Pancreas (tissue), 10 donors: ENCODE measurements at places on chromosomes 6 and 20. TPM values are rescaled to one million over a fixed set of nuclear protein-coding genes. Genes with fewer than 3 reads are reported as not detected.

DNA sequence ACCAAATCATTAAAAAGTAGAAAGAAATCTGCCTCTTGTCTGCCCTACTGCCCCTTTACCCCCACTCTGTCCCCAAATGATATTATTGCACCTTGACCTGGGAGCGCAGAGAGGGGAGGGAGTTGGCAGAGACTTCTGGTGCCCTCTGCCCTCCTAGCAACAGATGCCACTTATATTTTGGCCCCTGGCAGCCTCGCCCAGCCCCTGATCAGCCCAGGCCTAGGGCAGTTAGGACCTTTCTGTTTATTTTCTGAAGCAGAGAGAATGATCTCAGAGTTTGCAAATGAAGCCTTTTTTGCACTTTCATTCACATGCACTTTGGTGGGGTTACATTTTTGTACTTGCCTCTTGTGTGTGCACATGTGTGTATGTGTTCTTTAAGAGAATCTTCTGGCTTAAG lies 8.4 kb upstream of the SGK2 start:
- H3K4me3 ChIP-seq: no peak overlapping the region
- no peaks in the 10 kb centered on the region for H3K4me1 ChIP-seq
- no peaks in the 10 kb centered on the region for H3K27me3 ChIP-seq
- no peak overlapping the region for H3K27ac ChIP-seq
- DNase-seq: no peak
- H3K36me3 ChIP-seq: no peaks in the 10 kb centered on the region

TCFL5 gene
- 4.0 TPM for total RNA-seq

- H3K4me1 ChIP-seq: no peaks in the 10 kb centered on the region
- no peaks in the 10 kb centered on the region for H3K36me3 ChIP-seq
- H3K4me3 ChIP-seq: no peak overlapping the region
- no peak for DNase-seq
- no peaks in the 10 kb centered on the region for H3K27me3 ChIP-seq
Observed at GRCh38 chr6:87832025-87832825, 130.2 kb upstream of the AKIRIN2 start.

SDC4 gene
- total RNA-seq: 50.9 TPM

DNA sequence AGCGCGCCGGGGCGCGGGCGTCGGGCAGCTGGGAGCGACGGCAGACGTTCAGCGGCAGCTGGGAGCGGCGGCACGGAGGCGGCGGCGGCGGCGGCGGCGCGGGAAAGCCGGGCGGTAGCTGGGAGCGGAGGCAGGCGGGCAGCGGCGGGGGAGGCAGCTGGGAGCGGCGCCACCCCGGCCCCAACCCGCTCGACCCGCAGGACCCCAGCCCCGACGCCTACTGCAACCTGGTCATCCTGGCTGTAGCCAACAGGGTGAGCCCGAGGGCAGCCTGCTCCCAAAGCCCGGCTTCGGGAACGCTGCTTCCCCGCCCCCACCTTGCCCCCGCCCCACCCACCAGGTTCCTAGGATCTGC lies 8.9 kb downstream of the CCM2L start:
- peak overlapping the region; percentile 31 for H3K4me3 ChIP-seq
- no peaks in the 10 kb centered on the region for H3K27me3 ChIP-seq
- no peak overlapping the region for H3K27ac ChIP-seq
- H3K4me1 ChIP-seq: peaks cover 4% of the 10 kb centered on the region
- DNase-seq: peak; percentile 44
- H3K36me3 ChIP-seq: no peaks in the 10 kb centered on the region

DNA sequence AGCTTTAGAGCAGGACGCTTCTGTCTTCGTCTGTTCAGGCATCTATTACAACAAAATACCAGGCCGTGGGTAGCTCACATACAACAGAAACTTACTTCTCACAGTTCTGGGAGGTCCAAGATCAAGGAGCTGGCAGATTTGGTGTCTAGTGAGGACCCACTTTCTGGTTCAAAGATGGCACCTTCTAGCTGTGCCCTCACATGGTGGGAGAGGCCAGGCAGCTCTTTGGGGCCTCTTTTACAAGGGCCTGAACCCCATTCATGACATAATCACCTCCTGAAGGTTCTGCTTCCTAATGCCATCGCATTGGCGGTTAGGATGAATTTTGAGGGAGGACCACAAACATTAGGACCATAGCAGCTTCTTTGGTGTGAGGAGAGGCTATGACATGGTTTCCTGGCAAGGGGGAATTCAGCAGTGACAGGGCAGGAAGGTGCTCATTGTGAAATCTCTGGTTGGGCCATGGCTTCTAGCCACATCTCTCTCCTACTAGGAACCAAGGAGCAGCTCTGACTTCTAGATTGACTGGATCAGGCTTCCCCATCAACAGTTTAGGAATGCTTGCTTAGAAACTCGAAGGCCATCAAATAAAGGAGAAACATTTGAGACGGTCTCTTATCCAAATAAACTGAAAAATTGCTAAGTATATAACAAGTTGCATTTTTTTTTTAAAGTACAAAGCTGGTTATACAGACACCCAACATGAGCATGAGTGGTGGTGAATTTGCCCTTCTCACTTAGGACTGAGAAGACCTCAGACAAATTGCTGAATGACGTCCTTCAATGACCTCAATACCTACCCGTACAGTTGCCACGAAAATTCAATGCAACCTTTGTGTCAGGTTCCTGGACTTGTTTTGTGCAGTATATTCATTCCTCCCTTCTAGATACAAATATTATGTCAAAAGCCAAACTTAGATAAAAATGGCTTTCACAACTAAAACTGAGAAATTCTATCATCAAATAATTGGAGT lies 140.7 kb downstream of the ZDHHC14 start:
- H3K27ac ChIP-seq: no peak overlapping the region
- no peak overlapping the region for H3K4me3 ChIP-seq
- no peaks in the 10 kb centered on the region for H3K4me1 ChIP-seq
- H3K36me3 ChIP-seq: no peaks in the 10 kb centered on the region
- no peak for DNase-seq

- no peak overlapping the region for H3K27ac ChIP-seq
- no peak for DNase-seq
- no peaks in the 10 kb centered on the region for H3K27me3 ChIP-seq
- H3K36me3 ChIP-seq: no peaks in the 10 kb centered on the region
Observed at GRCh38 chr20:51187261-51187660, 164.4 kb upstream of the KCNG1 start.

- H3K4me1 ChIP-seq: no peaks in the 10 kb centered on the region
- no peaks in the 10 kb centered on the region for H3K36me3 ChIP-seq
- DNase-seq: no peak
- H3K27me3 ChIP-seq: no peaks in the 10 kb centered on the region
Observed at GRCh38 chr6:87753131-87753685, 51.2 kb upstream of the AKIRIN2 start.

DNA sequence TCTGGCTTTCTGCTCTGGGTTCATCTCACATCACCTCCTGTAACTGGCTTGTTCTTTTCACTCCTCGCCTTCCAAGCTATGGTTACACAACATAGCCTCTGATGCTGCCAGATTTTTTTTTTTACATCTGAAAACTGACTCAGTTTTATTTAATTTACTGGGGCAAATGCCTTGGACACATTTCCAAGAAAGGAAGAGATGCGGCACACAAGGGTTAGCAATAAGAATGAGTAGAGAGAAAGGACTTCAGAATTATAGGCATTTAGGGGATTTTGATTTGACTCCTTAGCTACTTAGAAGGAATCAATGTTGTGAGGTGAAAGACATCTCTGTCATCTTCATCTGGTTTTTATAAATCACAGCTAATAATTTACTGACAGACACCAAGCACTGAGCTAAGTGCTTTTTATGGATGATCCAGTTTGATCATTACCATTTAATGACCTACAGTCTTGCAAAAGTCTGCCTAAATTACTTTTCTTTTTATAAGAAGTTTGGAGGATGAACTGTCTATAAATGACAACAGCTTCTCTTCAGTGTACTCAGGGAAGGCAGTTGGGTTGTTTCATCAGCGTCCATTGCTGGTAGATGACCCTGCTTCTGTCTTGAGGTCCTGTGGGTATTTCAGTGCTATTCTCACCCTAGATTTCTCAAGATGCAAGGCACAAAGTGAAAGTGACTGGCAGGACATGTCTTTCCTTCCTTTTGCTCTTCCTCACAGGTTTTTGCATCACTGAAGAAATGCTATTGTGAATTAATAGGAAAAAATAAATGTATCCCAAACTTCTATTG lies 31.1 kb downstream of the LAMA4 start:
- no peaks in the 10 kb centered on the region for H3K4me1 ChIP-seq
- DNase-seq: no peak
- H3K27ac ChIP-seq: no peak overlapping the region
- no peaks in the 10 kb centered on the region for H3K27me3 ChIP-seq

- H3K27me3 ChIP-seq: no peaks in the 10 kb centered on the region
- H3K27ac ChIP-seq: no peak overlapping the region
- H3K36me3 ChIP-seq: no peaks in the 10 kb centered on the region
- no peak overlapping the region for H3K4me3 ChIP-seq
Observed at GRCh38 chr20:14829906-14830305, 492.5 kb upstream of the FLRT3 start.

DNA sequence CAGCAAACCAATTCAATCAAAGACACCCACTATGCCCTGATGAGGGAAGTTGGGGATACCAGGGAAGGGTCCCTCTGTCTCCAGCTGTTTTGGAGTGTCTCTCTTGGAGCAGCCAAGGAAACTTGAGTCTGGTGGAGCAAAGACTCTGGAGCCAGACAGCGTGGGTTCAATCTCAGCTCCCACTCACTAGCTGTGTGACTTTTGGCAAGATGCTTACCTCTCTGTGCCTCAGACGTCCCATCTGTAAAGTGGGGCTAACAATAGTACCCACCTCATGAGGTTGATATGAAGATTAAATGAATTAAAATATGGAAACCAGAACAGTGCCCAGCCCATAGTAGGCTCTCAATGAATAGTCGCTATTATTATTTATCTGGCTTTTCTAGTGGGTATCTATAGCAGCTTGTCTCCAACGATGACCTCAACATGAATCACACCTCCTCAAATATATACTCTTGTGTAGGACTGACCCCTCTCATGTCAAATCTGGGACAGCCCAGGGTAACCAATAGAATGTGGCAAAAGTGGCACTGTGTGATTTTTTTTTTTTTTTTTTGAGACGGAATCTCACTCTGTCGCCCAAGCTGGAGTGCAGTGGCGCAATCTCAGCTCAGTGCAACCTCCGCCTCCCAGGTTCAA lies 99.2 kb upstream of the FOXP4 start:
- H3K4me3 ChIP-seq: no peak overlapping the region
- H3K36me3 ChIP-seq: no peaks in the 10 kb centered on the region
- DNase-seq: no peak
- no peaks in the 10 kb centered on the region for H3K27me3 ChIP-seq

GJA10 gene
- total RNA-seq: not detected

GRCh38 chr20:37922016-37922415 lies 19.1 kb downstream of the VSTM2L start:
- no peaks in the 10 kb centered on the region for H3K4me1 ChIP-seq
- DNase-seq: no peak
- H3K27ac ChIP-seq: no peak overlapping the region
- H3K4me3 ChIP-seq: no peak overlapping the region
- no peaks in the 10 kb centered on the region for H3K36me3 ChIP-seq
- H3K27me3 ChIP-seq: no peaks in the 10 kb centered on the region
